ENCODE measurements at places on chromosomes 3 and 15.

GRCh38 chr15:42511007-42511391 is 15.6 kb downstream of the SNAP23 start:
- DNase-seq, result no peak

DNA sequence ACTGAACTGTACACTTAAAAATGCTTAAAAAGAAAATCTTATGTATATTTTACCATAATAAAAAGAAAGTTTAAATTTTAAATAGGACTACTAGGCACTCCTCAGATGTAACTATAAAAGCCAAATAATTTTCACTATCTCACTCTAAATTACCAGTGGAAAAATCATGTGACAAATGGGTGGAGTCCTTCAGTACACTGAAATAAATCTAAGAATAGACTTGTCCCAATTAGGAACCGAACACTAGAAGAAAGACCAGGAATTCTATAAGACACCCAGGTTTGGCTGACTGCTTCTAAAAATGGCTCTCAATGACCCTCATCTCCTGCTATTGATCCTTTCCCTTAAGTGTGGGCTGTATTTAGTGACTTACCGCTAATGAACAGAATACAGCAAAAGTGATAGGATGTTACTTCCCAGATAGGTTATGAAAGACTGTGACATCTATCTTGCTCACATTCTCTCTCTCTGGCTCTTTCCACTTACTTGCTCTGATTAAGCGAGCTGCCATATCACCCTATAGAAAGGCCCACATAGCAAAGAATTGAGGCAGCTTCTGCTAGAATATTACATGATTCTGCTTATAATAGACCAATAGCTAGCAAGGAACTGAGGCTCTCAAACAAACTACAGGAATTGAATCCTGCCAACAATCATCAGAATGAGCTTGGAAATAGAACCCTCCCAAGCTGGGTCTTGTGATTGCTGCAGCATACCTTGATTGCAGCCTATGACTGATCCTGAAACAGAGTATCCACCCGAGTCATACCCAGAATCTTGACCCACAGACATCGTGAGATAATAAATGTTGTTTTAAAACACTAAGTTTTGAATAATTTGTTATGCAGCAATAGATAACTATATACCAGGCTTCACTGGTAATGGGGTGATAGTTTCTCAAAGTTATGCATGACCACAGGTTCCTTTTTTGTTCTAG is 16.9 kb downstream of the TTBK2 start:
- DNase-seq, result no peak

- no peak for DNase-seq
These were observed 32.4 kb downstream of the SELENOT start for GRCh38 chr3:150635526-150635925.

DNA sequence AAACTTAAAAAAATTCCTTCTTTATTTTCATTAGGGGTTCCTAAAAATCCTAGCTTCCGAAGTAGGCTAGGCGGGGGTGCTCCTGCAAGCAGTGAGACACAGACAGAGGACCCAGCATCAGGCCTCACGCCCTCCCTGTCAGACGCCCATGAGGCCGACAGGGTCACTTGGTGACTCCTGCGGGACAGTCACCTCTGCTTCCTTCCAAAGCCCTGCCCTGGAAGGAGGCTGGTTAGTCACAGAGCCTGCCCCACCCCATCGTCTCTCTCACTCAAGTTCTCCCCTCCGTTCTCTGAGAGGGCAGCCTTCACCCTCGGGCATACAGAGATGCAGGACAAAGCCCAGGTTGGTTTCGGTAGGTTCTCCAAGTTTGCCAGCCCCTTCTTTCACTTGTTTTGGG is 38.6 kb downstream of the EHD4 start:
- DNase-seq, result no peak

- DNase-seq, result no peak
These were observed 819.7 kb downstream of the FHIT start for GRCh38 chr3:60431599-60431958.

DNA sequence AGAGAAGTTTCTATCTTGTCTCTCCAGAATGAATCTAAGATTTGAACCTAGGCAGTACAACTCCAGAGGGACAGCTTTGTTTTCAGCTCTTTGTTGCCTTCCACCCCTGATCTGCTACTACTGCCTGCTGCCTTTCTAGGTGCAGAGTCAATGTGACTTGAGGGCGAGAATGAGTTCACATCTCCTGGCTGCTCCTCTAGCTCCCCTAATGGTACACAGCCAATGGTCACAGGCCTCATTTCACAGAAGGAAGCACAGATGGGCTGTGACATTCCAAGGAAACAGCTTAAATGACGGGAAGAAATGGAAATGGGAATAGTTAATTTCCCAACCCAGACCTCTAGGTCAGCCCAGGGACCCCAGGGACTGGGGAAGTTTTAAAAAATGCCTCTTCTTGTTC is 32.4 kb downstream of the FAM43A start:
- DNase-seq, result no peak

All from AG04449 (cell line).